Fibroblast of skin of left quadriceps (primary cell): ENCODE measurements at places on chromosomes 7 and 10.

GRCh38 chr10:109895095-109895818 is 28.1 kb downstream of the XPNPEP1 start:
- no peak for DNase-seq

- no peak for DNase-seq
These were observed 13.5 kb downstream of the SFMBT2 start for GRCh38 chr10:7397049-7398035.

DNA sequence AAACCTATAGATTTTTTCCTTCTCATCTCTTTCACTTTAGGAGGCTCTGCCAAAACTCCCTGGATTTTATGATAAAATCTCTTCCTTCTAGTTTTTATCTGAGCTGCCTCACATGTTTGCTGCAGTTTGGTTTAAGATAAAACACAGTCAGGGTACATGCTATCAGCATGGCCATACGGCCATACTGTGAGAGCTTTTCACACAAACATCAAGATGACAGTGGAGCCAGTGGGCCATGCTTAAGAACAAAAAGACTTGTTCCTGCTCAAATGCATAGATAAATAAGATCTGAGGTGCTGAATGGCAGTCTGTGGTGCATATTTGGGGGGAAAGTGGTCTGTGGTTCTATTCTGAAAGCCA is 91.0 kb downstream of the ELMO1 start:
- no peak for DNase-seq

- no peak for DNase-seq
These were observed 260.4 kb downstream of the SEMA3A start for GRCh38 chr7:83934118-83934734.

DNA sequence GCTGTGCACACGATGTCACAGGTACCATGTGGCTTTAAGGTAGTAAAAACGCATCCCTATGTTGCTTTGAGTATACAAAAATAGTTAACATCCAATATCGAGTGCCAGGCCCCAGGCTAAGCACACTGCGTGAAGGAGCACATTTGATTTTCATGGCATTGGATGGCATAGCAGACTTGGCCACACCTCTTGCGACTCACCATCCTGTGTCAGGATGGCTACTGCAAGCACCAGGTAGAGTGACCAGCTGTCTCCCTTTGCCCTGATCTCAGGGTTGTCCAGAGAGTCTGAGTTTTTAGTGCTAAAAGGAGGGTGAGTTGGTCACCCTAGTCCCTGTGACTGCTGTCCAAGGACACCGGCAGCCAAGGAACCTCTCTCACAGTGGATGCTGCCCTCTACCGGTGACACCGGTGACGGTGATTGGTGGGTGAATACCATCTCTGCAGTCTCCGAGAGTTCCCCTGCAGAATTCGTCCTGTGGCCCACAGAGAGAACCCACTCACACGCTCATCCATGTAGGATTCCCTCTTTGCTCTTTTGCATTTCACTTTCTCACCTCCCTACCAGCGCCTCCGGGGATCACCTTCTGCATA is 76.1 kb downstream of the BICC1 start:
- no peak for DNase-seq

GRCh38 chr10:130500261-130501000 is 364.2 kb downstream of the GLRX3 start:
- DNase-seq = no peak

- DNase-seq = no peak
These were observed 98.8 kb upstream of the CDK1 start for GRCh38 chr10:60679388-60679990.

DNA sequence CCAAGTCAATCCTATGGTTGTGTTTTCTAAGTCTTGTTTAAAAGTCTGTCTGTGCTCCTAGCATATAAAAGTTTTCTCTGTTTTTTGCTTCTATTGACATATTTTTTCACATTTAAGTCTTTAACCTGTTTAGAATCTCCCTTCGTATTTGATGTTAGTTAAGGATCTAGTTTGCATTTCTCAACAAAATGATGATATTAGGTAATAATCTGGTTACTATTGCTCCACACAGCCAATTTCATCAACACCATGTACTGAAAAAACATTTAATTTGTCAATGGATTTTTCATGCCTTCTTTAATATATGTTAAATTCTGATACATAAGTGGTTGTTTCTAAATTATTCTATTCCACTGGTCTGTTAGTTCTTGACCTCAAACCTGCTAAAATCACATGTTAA is 17.5 kb upstream of the TSGA13 start:
- DNase-seq = no peak

GRCh38 chr10:109126016-109126415 is 797.3 kb downstream of the XPNPEP1 start:
- DNase-seq = no peak

- DNase-seq = no peak
These were observed 5.8 kb downstream of the GRIFIN start for GRCh38 chr7:2470204-2471021.

GRCh38 chr10:96619796-96620773 is 33.3 kb upstream of the TM9SF3 start:
- no peak for DNase-seq

DNA sequence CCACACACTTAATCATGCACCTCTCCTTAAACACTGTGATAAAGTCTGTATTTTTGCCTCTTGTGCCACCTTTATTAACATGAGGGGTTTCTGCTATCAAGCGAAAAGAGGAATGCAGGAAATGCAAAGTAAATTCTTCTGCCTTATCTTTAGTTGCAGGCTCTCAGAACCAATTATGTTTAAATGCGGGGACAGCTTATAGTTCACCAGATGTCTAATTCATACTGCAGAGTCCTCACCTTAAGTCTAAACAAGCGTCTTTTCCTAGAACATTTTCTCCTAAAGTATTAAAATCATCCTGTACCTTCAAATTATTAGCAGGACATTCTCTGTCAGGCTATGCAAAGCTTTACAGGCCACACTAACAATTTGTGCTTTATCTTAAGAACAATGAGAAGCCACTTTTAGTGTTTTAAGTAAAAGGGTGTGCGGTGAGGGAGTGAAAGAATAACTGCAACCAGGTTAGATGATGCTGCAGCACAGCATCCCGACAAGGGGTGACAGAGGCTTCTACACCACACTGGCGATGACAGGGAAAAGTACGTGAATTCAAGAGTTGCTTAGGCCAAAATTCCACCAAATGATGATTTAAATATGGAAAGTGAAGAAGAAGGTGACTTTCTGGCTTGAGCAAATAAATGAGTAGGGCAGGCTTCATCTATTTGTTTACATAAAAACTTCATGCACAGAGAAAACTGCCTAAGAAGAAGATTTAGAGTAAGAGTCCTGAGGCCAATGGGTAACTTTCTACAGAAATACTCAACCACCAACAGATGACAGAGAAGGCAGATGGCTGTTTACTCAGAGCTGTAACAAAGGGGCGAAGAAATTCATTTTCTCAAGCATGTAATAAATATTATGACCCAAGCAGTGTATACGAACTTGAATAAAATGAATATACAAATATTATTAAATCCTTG is 36.0 kb downstream of the EZH2 start:
- DNase-seq = no peak

GRCh38 chr7:100435401-100436304 is 644 bp downstream of the PPP1R35 start:
- no peak for DNase-seq

- DNase-seq = no peak
These were observed 137.9 kb downstream of the KLF6 start for GRCh38 chr10:3647074-3647473.

- DNase-seq = no peak
These were observed 130.3 kb downstream of the HECW1 start for GRCh38 chr7:43242628-43243255.

DNA sequence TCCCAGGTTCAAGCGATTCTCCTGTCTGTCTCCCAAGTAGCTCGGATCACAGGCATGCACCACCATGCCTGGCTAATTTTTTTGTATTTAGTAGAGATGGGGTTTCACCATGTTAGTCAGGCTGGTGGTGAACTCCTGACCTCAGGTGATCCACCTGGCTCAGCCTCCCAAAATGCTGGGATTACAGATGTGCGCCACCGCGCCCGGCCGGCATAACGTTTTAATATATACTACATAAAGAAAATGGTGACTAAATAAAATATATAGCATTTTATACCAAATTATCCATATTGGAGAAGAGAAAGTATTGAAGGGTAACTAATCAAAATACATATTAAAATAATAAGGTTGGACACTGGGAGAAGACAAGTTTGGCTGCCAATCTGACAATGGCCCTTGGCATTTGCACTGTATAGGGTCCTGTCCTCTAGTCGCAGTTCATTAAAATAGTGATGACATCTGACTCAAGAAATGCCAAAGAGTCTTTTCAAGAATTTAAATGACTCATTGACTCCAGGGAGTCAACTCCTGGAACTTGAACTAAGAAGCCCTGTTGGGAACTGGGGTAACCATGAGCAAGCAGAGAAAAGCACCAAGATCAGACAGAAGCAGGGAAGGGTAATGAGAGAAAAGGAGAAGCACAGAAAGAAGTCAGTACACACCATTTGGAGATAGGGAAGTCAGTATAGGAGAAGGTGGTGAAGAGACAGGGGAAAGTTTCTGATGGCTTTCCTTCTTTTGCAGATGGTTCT is 91.1 kb downstream of the CH25H start:
- DNase-seq = peak; percentile 45

GRCh38 chr7:11623093-11623678 is 208.8 kb downstream of the THSD7A start:
- DNase-seq = no peak

- DNase-seq = no peak
These were observed 40.5 kb upstream of the RNF148 start for GRCh38 chr7:122743211-122743610.

DNA sequence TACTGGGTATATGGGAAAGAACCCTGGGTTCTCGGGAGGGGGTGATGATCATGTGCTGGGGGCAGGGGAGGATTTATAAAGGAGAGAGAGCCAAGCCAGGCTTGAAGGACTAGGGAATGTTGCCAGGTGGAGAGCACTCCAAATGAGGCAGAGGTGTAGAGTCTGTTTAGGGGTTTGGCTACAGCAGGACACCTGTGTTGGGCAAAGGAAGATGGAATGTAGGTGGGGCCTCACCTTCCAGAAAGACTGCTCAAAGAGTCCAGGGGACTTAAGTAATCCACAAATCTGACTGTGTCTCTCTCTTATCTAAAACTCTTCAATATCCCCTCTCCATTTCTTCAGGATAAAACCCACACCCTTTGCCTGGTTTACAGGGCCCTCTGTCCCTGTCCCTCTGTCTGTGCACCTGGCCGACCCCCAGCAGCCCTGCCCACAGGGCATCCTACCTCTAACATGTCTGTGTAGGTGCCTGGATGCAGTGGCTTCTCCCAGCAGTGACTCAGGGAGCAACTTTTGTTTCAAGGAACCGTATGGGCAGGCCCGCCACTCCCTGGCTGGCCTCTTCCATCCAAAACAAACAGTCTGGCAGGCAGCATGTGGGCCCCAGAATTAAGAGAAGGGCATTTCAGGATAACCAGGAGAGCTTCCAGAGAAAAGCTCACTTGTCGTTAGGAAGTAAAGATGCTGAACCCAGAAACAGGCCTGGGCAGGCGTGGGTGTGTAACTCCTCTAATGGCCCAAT is 10.6 kb upstream of the PLEKHA1 start:
- DNase-seq = no peak

- no peak for DNase-seq
These were observed 42.3 kb downstream of the JMJD1C start for GRCh38 chr10:63423494-63423893.

GRCh38 chr10:52597189-52597863 is 175.3 kb downstream of the MBL2 start:
- DNase-seq = no peak

DNA sequence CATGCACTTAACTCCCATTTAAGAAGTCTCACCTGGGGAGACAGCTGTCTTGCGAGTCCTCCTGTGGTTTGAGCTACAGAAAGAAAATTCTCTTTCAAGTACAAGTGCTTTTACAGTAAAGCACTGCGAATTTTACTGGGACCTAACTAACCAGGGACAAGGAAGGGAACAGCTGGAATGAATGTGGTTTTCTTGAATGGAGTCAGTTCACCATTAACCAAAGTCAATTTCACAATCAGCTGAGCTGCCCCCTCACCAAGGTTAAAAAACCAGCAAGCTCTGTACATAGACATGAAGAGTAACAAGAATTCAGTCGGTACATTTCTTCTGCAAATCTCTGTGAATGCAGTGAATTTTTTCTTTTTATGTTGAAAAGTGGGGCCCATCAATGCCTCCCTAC is 56.3 kb downstream of the GFRA1 start:
- DNase-seq = no peak

DNA sequence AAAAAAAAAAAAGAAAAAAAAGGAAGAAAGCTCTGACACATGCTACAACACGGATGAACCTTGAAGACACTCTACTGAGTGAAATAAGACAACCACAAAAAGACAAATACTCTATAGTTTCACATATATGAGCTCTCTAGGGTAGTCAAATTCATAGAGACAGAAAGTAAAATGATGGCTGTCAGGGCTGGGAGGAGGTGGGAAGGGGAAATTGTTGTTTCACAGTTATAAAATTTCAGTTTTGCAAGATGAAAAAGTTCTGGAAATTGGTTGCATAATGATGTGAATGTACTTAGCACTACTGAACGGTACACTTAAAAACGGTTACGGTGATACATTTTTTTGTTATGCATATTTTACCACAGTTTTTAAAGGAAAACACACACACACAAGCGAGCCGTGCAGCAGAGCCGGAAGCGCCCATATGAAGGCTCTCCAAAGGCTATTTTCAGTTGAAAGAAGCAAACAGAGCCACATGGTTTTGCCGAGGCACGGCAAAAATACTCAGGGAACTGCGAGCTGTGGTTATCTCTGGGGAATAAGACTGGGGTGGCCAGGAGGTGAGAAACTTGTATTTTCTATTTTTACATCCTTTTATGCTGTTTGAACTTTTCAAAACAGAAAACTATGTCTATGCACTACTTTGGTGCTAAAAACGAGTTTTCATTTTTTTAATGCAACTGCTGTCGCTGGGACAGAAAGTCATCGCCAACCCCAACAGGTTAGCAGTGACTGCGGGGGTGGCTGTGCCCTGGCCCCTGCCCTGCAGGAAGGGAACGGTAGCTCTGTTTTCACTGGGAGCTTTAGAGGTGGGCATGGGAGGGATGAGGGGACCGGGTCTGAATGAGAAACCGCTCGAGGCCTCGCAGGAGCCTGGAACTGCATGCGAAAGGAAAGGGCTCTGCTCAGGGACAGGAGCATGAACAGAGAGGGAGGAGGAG is 132.9 kb downstream of the OAT start:
- no peak for DNase-seq

DNA sequence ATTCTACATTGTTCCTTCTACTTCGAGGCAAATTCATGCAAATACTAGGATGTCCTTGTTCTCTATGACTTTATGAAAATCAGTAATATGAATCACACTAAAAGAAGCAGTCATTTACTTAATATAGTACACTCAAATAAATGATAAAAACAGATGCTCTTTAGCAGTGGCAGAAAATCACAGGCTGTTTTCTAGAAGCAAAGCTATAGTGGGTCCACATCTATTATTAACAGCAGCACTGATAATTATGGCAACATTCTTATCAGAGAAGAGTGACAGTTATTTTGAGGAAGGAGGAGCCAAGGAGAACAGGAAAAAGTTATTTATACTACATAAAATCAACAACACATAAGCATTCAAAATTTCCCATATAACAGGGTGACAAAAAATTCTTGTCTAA is 16.5 kb downstream of the KIF5B start:
- no peak for DNase-seq

DNA sequence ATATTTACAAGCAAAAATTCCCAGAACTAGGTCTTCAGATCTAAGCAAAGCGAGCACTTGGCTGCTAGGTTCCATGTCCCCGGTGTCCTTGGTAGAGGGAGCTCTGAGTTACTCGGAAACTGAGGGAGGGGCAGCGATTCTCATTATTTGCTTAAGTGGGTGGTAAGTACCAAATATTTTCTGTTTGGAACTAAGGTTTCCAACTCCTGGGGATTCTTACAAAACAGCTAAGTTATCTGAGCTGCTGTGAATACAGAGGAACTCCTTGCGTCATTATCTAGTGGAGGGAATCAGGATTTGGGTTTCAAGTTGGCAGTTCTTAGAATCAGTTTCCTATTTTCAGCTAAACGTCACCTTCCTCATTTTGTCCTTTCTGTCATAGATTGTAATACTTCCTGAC is 76.8 kb upstream of the IKZF1 start:
- DNase-seq = no peak
